ENCODE measurements at places on chromosomes 2 and 18.

DNA sequence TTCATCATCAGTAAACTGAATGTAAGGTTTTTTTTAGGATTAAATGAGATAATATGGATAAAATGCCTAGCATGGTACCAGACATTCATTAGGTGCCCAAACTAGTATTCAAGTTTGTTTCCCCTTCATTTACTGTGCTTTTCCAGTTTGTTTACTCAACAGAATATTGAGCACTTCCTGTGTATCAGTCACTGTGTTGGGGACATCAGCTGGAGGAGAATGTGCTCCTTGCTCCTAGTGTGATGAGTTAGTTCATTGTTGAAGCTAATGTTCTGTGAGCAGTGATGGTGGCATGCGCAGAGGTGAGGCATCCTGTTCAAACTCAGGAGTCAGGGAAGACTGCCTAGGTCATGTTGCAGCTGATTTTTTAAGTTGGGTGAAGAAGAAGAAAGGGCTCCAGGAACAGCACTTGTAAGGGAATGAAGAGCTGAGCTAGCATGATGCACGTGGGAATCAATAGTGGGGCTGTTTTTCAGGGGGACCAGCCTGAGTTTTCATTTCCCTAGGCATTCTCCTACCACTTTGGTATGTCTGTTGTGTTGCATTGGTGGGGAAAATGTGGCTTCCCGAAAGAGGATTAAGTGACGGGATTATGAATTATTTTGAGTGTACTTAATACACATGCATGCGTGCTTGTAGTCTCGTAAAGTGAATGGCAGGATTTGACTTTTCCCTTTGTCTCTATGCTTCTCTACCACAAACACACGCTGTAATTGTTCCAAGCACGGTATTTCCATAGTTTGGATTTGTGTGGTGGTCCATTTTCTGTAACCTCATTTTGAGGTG, 23.7 kb downstream of the TTLL4 start:
- DNase-seq: no peak

DNA sequence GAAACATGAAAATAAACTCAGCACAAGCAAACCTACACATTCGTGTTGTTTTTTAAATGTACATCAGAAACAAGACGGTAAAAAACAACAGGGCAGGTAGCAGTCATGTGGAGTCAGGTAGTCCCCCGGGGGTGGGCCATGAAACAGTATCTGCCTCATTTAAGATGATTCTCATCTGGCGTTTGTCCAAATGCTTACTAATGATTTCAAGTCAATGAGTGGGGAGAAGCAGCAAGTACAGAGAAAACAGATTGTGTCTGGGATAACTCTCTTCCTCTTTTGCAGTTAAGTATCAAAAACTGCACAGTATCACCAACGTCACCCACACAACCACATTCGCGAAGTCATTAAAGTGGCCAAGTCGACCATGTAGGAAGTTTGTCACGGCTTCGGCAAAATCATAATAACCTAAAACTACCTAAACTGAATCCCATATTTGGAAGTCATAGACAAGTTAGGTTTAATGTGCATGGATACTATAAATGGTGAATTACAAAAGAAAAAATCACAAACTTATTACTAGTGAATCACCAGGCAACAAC, 1.3 kb downstream of the LAPTM4A start:
- no peak for DNase-seq

DNA sequence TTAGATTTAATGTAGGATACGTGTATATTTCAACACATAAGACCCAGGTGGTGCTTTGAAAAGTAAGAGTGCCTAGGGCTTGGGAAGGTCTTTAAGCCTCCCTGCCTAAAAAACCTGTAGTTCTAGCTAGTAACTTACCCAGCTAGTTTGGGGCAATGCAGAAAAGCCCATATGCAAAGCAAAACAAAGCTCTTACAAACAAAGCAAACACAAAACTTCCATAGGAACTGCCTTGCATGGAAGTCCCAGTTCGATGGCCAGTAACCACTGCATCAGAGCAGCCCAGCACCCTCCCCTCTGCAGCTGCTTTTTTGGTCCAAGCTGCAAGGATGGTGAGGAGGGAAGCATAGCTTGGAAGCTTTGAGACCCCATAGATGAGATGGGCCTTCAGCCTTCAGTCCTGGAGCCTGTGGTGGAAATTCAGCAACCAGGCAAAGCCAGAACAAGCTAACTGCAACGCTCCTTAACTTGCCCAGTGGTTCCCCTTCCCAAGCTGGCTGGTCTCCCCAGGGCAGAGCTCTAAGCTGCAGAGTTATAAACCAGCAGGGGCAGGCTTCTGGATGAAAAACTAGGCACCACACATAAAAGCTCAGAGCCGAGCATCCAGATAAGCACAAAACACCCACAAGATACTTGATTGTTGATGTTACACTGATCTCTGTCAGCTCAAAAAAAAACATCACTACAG, 16.2 kb downstream of the C2orf76 start:
- no peak for DNase-seq

DNA sequence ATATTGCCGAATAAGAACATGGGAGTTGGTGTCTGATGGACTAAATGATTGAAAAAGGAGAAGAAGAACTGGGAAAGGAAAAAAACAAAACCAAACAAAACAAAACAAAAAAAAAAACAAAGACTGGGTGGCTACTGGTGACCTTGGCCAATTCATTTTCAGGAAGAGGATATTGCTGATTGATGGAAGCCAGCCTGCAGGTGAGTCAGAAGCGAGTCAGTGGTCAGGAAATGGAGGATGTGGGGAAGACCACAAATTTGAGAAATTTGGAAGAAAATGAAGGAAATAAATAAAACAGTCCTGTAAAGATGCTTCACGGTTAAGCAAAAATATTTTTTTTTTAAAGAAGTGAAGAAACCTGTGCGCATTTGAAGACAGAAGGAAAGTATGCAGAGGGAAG, 296.9 kb downstream of the ZNF521 start:
- DNase-seq: no peak

All from upper lobe of right lung (tissue), 1 donor.